ENCODE measurements at places on chromosomes 11 and 22. TPM values are rescaled to one million over a fixed set of nuclear protein-coding genes. Genes with fewer than 3 reads are reported as not detected.

GRCh38 chr11:111538407-111539114 lies 2.0 kb upstream of the LAYN start:
- no peak for DNase-seq

The MRGPRX4 gene
- total RNA-seq: not detected

DNA sequence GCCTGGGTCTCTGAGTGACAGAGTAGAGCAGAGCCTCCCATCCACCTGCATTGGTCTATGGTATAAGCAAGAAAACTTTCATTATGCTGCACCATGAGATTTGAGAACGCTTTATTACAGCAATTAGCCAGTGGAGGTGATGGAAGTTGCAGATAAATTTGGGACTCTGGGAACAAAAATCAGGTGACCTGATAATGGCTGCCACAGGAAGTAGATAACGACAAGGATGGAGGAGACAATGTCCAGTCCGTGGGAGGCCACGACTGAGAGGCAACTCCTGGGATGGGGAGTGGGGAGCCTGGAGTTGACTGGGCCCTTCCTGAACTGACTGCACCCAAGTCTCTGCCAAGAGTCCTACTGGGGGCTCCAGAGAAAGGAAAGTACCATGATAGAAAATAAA lies 4.7 kb downstream of the MRGPRD start:
- DNase-seq: no peak

- no peak for DNase-seq
Observed at GRCh38 chr11:767238-767637, 10.0 kb downstream of the GATD1 start.

GRCh38 chr11:32290783-32291182 lies 144.6 kb downstream of the WT1 start:
- peak; percentile 11 for DNase-seq

DNA sequence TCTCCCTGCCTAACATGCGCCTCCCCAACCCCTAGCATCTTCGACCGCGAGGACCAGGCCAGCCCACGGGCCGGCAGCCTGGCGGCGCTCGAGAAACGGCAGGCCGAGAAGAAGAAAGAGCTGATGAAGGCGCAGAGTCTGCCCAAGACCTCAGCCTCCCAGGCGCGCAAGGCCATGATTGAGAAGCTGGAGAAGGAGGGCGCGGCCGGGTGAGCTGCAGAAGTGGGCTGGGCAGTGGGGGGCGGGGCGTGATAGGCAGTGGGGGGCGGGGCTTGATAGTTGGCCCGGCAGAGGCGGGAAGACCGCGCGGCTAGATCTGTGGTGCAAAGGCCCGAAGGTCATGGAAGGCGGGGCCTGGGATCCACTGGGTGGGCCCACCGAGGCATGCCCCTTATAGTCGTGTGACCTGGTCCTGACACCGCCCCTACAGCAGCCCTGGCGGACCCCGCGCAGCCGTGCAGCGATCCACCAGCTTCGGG lies 8.7 kb downstream of the SELENOM start:
- DNase-seq: peak; percentile 70

DNA sequence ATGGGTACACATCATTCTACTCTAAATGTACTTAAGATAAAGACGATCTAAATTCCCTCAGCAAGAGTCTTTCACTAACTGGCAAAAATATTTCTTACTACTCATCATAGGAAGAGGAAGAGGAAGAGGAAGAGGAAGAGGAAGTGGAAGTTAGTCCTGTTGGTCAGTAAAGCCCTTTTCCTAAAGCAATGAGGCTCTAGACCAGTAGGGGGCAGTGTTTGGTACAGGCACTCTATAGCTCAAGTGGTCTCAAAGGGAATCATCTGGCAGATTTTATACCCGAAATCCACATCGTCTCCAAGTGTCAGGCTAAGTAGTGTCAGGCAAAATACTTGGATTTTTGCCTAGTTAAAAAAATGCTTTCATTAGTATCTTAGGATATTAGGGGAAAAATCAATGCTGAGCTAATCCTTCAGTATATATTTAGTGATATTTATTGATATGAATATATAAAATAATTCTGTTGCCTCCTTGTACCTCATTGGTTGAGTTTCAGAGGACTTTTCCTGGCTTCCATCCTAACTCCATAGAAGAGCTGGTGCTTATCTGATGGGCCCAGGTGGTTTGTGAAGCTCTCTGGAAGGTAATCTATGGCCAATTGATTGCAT lies 7.7 kb downstream of the BLID start:
- peak; percentile 73 for DNase-seq

- no peak for DNase-seq
Observed at GRCh38 chr11:79060081-79060953, 380.5 kb downstream of the TENM4 start.

The PGA4 gene
- 0.88 TPM for total RNA-seq

DNA sequence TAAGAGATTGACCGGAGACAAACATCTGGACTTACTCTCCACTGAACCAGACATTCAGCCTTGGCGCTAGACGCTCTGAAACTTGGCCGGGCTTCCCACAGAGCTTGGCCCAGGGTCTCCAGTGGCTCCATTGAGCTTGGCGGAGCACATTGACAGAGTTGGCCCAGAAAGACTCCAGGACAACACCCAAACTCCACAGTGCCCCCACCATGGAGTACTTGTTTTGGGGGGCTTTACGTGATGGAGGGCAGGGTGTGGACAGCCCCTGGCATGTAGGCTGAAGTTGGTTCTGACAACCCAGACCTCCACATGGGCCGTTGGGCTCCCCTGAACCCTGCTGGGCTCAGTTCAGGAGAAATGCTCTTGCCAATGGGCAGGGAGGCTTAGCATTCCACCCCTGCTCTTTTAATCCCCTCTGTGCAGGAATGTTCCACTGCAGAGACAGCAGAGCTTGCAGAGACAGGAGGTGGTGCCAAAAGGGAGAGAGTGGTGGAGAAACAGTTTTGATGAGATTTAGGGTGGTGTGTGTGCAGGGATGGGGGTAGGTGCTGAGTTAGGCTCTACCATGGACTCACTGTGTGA lies 102.4 kb upstream of the TIMP3 start:
- DNase-seq: peak; percentile 33

GRCh38 chr11:61700212-61700611 lies 20.0 kb downstream of the DAGLA start:
- DNase-seq: peak; percentile 33

DNA sequence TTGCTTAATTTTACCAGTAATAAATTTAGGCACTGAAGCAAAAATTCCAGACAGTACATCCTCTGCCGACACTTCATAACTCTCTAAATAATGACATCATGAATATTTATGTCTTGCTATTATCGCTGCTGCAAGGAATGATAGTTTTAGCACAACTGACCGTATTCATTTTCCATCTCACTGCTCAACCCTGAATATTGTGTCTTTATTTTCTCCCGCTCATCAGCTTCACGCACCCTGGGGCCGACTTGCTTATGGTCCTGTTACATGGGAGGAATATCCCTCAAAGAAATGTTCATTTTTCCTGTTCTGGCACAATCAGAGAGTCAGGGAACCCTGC lies 33.3 kb downstream of the SLN start:
- DNase-seq: no peak

- DNase-seq: no peak
Observed at GRCh38 chr11:130999992-131000770, 83.9 kb upstream of the SNX19 start.

- DNase-seq: no peak
Observed at GRCh38 chr22:50587407-50587806, 4.8 kb upstream of the CHKB start.

The IRAG1 gene
- total RNA-seq: 7.3 TPM

The ART1 gene
- 0.60 TPM for total RNA-seq

- DNase-seq: no peak
Observed at GRCh38 chr11:2296913-2297622, 4.7 kb downstream of the C11orf21 start.

GRCh38 chr22:39690881-39691605 lies 120.5 kb downstream of the CACNA1I start:
- DNase-seq: peak; percentile 20

DNA sequence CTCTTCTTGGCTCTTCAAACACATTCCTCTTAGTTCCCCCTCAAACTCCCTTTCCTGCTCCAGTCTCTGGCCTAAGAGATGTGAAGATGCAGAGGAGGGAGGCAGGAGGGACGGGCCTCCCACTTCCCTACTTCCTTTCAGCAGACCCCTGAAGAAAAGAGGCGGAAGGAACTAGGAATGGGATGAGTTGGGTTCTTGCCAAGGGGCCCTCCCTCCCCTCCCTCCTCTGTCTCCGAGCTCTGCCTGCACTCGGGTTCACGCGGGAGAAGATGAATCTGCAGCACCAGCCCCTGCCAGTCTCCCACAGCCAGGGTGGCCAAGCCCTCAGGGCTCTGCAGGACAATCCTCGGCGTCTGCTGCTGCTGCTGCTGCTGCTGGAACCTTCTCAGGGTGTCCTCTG lies 24.3 kb upstream of the PKNOX2 start:
- no peak for DNase-seq

- DNase-seq: no peak
Observed at GRCh38 chr11:65338676-65339075, 5.0 kb downstream of the DPF2 start.

The FGF19 gene
- total RNA-seq: not detected

DNA sequence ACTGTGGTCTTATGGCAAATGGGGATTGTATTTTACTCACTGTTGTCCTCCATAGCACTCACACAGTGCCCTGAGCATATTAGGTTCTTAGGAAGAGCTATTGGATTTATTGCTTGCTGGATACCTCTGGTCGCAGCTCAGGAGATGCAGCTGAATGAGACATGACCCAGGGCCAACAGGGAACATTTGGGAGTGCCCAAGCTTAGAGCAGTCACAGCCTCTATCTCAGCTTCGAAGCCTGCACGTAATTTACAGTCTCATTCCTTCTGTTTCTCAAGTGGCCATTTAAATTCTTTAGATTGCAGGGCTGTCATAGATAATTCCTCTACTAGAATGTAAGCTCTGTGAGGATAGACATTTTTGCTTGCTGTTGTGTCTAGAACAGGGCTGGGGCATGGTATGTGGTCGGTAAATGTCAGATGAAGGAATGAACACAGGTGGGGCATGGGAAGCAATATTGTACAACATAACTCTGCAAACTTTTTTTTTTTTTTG lies 192.8 kb downstream of the GRIK4 start:
- no peak for DNase-seq

- no peak for DNase-seq
Observed at GRCh38 chr11:36116161-36116560, 172.3 kb downstream of the LDLRAD3 start.

GRCh38 chr11:129404731-129405130 lies 29.1 kb downstream of the BARX2 start:
- DNase-seq: no peak

DNA sequence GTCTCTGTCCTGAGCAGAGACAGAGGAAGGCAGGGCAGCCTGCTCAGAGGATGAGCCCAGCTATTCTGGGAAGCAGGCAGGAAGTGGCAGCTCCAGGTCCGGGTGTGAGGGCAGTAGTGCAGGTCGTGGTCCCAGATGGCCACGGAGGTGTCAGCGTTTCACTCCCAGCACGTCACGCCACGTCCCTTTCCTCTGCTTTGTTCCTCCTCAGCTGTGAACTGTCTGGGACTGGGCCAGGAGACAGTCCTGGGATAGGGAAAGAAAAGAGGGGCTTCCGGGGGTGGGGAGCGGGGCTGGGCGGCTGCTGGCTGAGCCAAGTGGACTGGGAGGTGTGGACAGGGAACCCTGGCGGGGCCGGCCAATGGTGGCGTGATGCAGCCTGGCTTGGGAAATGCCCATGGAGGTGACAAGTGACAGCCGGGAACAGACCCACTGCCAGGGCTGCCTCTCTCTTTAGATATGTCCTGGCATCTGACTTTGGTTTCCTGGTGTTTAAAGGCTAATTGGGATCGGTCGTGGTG lies 64.7 kb downstream of the KCNQ1 start:
- no peak for DNase-seq

The TEX12 gene
- not detected for total RNA-seq

The MISFA gene
- 3.6 TPM for total RNA-seq

DNA sequence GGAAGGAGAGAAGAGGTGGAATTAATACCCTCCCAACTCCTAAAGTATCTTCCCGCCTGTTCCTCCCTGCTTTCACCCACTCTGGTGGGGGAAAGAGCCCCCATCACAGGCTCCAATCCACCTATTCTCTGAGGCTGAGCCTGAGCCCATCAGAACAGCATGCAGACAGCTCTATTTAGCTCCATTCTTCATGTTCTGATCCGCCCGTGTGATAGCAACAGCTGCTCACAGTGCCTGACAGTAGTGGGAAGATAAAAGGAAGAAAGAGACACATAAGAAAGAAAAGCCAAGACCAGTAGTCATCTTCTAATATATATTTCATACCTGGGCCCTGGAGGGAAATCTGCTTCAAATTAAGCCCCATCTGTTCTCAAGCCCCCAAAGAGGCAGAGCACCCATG lies 80.3 kb upstream of the AKIP1 start:
- DNase-seq: no peak

The SCGB1A1 gene
- total RNA-seq: not detected

- no peak for DNase-seq
Observed at GRCh38 chr11:5449432-5449831, 309 bp downstream of the OR51I2 start.

DNA sequence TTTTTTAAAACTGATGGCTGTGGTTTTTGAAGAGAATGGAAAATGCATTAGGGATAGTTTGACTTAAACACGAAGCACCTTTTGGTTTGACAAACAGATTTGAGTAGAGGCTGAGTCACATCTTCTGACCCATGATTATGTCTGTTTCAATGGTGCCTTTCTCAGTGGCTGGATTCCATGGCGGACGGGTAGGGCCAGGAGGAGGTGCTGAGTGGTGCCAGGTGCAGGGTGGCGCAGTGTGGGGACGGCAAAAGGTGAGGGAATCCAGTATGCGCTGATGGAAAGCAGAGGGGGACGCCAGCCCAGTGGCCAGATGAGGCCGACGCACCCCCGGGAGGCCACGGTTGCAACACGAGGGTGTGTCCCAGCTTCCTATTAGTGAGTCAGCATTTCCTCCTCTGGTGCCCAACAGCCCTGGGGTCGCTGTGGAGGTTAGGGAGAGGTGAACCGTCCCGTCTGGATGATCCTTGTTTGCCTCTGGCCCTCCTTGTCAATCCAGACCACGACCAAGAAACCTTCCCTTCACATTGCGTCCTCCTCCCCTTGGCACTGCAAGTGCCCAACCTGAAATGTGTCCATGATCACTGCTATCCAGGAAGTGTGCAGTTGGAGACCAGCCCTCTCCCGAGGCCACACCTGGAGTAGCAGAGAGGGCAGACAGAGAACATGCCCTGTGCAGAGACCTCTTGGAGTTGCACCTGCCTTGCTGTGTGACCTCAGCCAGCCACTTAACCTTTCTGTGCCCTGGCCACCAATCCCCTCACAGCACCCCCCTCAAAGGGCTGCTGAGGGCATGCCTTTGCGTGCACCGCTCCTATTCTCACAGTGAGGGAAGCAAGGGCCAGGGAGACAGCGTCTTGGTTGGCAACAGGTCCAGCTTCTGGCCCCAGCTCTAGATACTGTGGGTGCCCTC lies 32.5 kb upstream of the ATXN10 start:
- no peak for DNase-seq

The MRGPRF gene
- total RNA-seq: 11.2 TPM

DNA sequence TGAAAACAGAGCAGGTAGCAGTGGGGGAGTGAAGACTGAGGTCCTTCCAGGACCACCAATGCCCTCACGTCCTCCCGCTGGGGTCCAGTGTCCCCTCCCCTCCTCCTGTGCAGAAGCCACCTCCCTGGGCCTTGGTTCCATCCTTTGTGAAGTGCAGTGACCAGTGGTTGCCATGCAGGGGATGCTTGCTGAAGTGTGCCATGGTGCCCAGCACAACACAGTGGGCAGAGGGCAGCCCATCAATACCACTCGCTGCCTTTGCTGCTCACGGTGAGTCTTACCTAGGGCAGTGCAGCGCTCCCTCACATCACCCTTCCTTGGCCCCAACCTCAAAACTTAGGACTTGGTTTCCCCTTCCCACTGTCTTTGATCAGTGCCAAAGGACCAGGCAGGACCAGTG lies 12.9 kb downstream of the MYEOV start:
- no peak for DNase-seq
